ENCODE measurements at places on chromosomes 13 and 19.

GRCh38 chr13:35552172-35552844 is 75.8 kb upstream of the MAB21L1 start:
- H3K27ac ChIP-seq, result no peak overlapping the region
- H3K27me3 ChIP-seq, result no peaks in the 10 kb centered on the region

- H3K36me3 ChIP-seq, result no peaks in the 10 kb centered on the region
- peaks cover 60% of the 10 kb centered on the region for H3K4me1 ChIP-seq
- peak overlapping the region; percentile 44 for H3K4me3 ChIP-seq
- H3K27ac ChIP-seq, result peak overlapping the region; percentile 85
- H3K27me3 ChIP-seq, result no peaks in the 10 kb centered on the region
- DNase-seq, result peak; percentile 92
Observed at GRCh38 chr19:39139305-39139874, 13.8 kb downstream of the PAK4 start.

- H3K27ac ChIP-seq, result no peak overlapping the region
- no peak for DNase-seq
- no peak overlapping the region for H3K4me3 ChIP-seq
- no peaks in the 10 kb centered on the region for H3K4me1 ChIP-seq
Observed at GRCh38 chr13:92838786-92839185, 387.8 kb upstream of the GPC6 start.

- H3K27ac ChIP-seq, result no peak overlapping the region
- peaks cover 11% of the 10 kb centered on the region for H3K36me3 ChIP-seq
- no peak overlapping the region for H3K4me3 ChIP-seq
- H3K4me1 ChIP-seq, result no peaks in the 10 kb centered on the region
- H3K27me3 ChIP-seq, result no peaks in the 10 kb centered on the region
Observed at GRCh38 chr19:1624458-1624857, 19.2 kb upstream of the UQCR11 start.

GRCh38 chr19:57403737-57404563 is 7.0 kb upstream of the ZNF17 start:
- H3K27me3 ChIP-seq, result no peaks in the 10 kb centered on the region
- H3K4me1 ChIP-seq, result no peaks in the 10 kb centered on the region
- no peak overlapping the region for H3K27ac ChIP-seq
- no peak overlapping the region for H3K4me3 ChIP-seq

DNA sequence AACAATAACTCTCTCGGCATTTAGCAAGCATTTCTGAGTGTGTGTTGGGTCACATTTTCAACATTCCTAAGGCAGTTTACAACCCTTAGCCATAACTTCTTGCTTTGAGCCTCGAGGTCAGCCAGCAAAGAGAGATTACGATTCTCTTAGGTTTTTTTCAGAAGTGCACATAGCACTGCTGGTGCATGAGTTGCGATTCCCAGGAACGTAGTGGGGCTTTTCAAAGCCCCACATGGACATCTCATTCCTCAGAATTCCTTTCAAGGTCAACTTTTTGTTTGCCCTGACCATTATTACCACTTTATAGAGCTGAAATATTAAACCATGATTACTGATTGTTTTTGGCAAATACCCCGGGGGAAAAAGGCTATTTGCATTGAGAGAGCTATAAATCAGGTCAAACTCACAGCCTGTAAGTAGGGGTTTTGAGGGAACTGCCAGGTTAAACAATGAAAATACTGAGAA is 705.3 kb downstream of the GPC5 start:
- no peaks in the 10 kb centered on the region for H3K27me3 ChIP-seq
- peak; percentile 17 for DNase-seq
- no peak overlapping the region for H3K4me3 ChIP-seq

- no peaks in the 10 kb centered on the region for H3K27me3 ChIP-seq
- peak; percentile 47 for DNase-seq
- H3K4me1 ChIP-seq, result peaks cover 34% of the 10 kb centered on the region
- H3K36me3 ChIP-seq, result no peaks in the 10 kb centered on the region
- H3K27ac ChIP-seq, result no peak overlapping the region
- peak overlapping the region; percentile 83 for H3K4me3 ChIP-seq
Observed at GRCh38 chr19:18340990-18341868, 831 bp downstream of the PGPEP1 start.

GRCh38 chr13:112877066-112877465 is 91.9 kb upstream of the MCF2L start:
- H3K4me3 ChIP-seq, result no peak overlapping the region
- no peak for DNase-seq
- H3K27me3 ChIP-seq, result no peaks in the 10 kb centered on the region
- H3K36me3 ChIP-seq, result no peaks in the 10 kb centered on the region
- H3K4me1 ChIP-seq, result no peaks in the 10 kb centered on the region

DNA sequence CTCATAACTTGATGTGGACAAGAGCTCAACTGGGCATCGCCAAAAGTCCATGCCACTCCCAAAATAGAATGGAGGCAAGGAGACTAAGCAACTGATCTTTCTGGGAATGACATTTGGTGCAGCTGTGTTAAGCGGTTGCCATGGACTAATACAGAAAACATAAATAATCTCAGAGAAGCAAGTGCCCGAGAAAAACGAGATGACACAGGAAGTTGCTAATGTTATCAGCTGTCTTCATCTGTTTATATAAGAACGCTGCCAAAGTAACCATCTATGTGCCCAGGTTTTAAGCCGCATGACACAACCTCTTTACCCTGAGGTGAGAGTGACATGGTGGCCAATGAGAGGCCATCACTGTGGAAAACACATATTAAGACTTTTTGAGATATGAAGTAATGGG is 54.9 kb upstream of the SACS start:
- H3K4me3 ChIP-seq, result no peak overlapping the region
- H3K27ac ChIP-seq, result no peak overlapping the region
- no peaks in the 10 kb centered on the region for H3K27me3 ChIP-seq
- no peaks in the 10 kb centered on the region for H3K36me3 ChIP-seq
- H3K4me1 ChIP-seq, result no peaks in the 10 kb centered on the region

DNA sequence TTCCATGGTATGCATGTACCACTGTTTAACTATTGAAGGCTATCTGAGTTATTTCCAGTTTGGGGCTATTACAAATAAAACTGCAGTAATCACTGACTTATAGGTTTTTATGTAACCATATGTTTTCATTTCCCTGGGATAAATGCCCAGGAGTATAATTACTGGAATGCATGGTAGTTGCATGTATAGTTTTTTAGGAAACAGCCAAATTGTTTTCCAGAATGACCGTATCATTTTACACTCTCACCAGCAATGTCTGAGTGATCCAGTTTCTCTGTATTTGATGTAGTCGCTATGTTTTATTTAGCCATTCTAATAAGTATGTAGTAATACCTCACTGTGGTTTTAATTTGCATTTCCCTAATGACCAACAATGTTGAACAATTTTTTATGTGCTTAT is 42.0 kb downstream of the CYSLTR2 start:
- no peaks in the 10 kb centered on the region for H3K4me1 ChIP-seq
- H3K27me3 ChIP-seq, result no peaks in the 10 kb centered on the region
- H3K36me3 ChIP-seq, result no peaks in the 10 kb centered on the region
- no peak overlapping the region for H3K4me3 ChIP-seq
- no peak for DNase-seq
- H3K27ac ChIP-seq, result no peak overlapping the region

DNA sequence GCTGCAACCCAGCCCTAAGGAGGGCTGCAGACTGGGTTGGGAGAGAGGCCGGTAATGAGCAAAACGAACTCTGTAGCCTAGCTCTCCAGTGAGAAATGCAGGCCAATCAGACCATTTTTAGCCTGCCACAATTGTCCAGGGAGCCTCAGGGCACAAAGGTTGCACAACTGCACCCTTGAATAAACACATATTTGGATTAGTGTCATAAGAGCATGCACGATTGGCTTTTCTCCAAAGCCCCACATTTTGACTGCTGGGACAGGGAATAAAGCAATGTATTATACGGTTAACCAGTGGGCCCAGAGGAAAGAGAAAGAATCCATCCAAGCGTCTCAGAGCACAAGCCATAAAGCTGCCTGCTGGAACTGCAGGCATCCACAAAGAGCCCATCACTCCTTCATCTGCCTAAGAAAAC is 729.4 kb upstream of the SGCG start:
- DNase-seq, result peak; percentile 29
- H3K27ac ChIP-seq, result no peak overlapping the region
- no peak overlapping the region for H3K4me3 ChIP-seq
- no peaks in the 10 kb centered on the region for H3K36me3 ChIP-seq
- H3K27me3 ChIP-seq, result no peaks in the 10 kb centered on the region
- H3K4me1 ChIP-seq, result peaks cover 25% of the 10 kb centered on the region

GRCh38 chr13:41268764-41269163 is 5.4 kb upstream of the MTRF1 start:
- H3K27me3 ChIP-seq, result no peaks in the 10 kb centered on the region
- H3K36me3 ChIP-seq, result peaks cover 7% of the 10 kb centered on the region
- H3K27ac ChIP-seq, result no peak overlapping the region
- H3K4me1 ChIP-seq, result no peaks in the 10 kb centered on the region
- no peak overlapping the region for H3K4me3 ChIP-seq

- peak; percentile 75 for DNase-seq
- no peak overlapping the region for H3K27ac ChIP-seq
- H3K4me3 ChIP-seq, result no peak overlapping the region
- H3K27me3 ChIP-seq, result no peaks in the 10 kb centered on the region
- no peaks in the 10 kb centered on the region for H3K36me3 ChIP-seq
- no peaks in the 10 kb centered on the region for H3K4me1 ChIP-seq
Observed at GRCh38 chr13:20495087-20496023, 30.3 kb downstream of the CRYL1 start.

Measured in GM23338 (cell line).